ENCODE measurements at places on chromosomes 7 and 10.

DNA sequence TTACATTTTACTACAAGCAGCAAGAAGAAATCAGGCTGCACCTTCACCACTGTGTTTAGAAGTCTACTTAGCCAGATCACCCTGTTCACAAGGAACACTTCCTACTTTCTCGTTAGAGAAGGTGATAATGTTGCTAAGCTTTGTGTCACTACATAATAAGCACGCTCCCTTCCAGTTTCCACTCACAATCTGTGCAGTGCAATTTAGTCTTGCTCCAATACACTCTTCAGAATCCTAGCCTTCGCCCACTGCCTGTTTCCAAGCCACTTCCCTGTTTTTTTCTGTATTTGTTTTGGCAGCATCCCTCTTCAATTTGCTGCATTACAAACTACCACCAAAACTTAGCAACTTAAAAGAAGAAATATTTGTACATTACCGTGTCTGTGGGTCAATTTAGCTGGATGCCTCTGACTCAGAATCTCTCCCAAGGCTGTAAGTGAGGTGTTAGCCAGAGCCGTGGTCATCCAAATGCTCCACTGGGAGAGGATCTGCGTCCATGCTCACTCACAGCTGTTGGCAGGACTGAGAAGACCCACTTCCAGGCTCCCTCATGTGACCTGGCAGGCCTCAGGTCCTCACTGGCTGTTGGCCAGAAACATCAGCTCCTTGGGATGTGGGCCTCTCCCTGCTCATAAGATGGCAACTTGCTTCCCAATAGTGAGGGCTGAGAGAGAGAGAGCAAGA is 110.4 kb downstream of the PON1 start:
- H3K4me1 ChIP-seq, result no peaks in the 10 kb centered on the region
- H3K36me3 ChIP-seq, result no peaks in the 10 kb centered on the region
- no peaks in the 10 kb centered on the region for H3K27me3 ChIP-seq

GRCh38 chr7:76234931-76235441 is 33.3 kb downstream of the SRRM3 start:
- no peak for DNase-seq
- no peaks in the 10 kb centered on the region for H3K4me1 ChIP-seq
- no peaks in the 10 kb centered on the region for H3K27me3 ChIP-seq
- H3K4me3 ChIP-seq, result peak overlapping the region; percentile 31

DNA sequence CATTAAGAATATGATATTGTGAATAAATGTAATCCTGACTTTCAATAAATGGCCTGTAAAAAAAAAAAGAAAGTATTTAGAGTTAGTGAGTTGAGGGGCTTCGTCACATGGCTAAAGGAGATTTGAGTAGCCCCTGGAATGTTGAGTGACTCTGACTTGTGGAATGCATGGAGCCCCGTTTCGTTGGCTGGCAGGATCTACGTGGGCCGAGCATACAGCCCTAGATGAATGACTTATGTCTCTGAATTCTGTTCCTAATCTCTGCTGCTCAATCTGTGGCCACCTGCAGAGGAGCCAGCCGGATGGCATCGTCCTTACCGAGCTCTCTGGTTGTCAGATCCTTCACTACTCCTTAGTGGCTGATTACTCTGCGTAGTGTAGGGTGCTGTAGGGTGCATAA is 155.7 kb downstream of the MGMT start:
- no peaks in the 10 kb centered on the region for H3K4me1 ChIP-seq
- no peaks in the 10 kb centered on the region for H3K36me3 ChIP-seq

DNA sequence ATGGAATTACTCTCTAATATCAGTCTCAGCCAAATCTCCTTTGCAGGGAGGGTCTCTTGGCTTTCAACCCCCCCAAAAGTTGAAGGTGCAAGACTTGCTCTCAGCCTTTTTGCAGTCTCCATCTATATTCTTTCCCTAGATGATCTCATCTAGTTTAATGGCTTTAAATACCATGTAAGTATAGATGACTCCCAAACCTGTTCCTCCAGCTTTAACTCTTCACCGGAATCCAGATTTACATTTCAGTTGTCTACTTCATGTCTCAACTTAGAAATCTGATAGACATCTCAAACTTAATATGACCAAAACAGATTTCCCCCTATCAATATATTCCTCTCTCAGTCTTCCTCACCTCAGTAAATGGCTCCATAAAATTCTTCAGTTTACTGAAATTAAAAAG is 9.9 kb upstream of the TAS2R41 start:
- no peak overlapping the region for H3K4me3 ChIP-seq
- H3K27ac ChIP-seq, result no peak overlapping the region
- no peaks in the 10 kb centered on the region for H3K4me1 ChIP-seq

DNA sequence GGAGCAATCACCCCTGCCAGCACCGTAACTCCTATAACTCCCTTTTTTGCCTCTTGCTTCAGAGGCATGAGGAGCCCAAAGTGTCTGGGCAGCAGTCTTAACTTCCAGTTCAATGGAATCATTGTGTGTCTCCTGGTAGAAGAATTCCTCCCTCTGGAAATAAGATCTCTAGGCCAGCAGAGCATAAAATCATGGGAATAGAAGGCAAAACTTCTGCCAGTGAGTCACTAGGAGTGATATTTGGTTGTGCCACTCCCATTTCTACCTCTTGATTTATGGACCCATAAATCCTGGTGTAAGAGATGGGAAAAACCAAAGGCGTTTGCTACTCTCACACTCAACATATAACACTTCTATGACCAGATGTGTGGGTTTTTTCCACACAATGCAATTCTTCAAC is 104.9 kb upstream of the FAM180A start:
- DNase-seq, result no peak
- no peak overlapping the region for H3K27ac ChIP-seq
- no peaks in the 10 kb centered on the region for H3K36me3 ChIP-seq
- H3K4me3 ChIP-seq, result no peak overlapping the region
- H3K27me3 ChIP-seq, result no peaks in the 10 kb centered on the region

- H3K4me1 ChIP-seq, result no peaks in the 10 kb centered on the region
- H3K27me3 ChIP-seq, result no peaks in the 10 kb centered on the region
- no peak overlapping the region for H3K27ac ChIP-seq
- no peak for DNase-seq
- H3K36me3 ChIP-seq, result no peaks in the 10 kb centered on the region
These were observed 357.1 kb downstream of the PCLO start for GRCh38 chr7:82805527-82805960.

- DNase-seq, result no peak
- H3K4me3 ChIP-seq, result no peak overlapping the region
- H3K4me1 ChIP-seq, result no peaks in the 10 kb centered on the region
- H3K36me3 ChIP-seq, result no peaks in the 10 kb centered on the region
These were observed 110.1 kb downstream of the CDK14 start for GRCh38 chr7:90706072-90706716.

DNA sequence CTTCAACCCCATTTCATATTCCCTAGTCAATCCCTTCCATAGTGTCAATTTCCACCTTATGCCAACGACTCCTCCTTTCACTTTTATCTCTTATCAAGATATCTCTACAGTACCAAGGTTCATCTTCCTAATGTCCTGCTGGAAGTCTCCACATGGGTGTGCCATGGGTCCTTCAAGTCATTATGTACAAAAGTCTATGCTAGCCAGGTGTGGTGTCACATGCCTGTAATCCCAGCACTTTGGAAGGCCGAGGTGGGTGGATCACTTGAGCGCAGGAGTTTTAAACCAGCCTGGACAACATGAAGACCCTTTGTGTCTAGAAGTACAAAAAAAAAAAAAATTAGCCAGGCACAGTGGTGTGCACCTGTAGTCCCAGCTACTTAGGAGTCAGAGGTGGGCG is 47.6 kb downstream of the PRTFDC1 start:
- no peak overlapping the region for H3K4me3 ChIP-seq
- peaks cover 9% of the 10 kb centered on the region for H3K4me1 ChIP-seq
- H3K27ac ChIP-seq, result no peak overlapping the region
- H3K27me3 ChIP-seq, result no peaks in the 10 kb centered on the region

DNA sequence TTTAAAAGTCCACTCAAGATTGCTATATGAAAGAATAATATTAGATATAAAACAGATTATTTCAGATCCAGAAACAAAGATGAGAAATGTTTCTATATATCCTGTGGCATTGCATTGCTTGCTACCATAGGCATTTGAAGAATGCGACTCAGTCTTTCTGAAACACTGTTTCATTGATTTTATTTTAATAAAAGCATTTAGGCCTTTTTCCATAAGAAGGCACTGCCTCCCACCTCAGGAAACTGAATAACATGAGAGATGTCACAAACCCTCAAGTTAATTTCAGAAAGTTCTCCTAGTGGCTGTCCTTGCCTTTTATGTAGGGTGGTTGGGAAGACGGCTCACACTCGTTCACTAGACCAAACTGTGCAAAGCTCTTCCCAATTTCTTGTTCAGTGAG is 23.3 kb downstream of the PRPS1L1 start:
- no peaks in the 10 kb centered on the region for H3K27me3 ChIP-seq
- no peaks in the 10 kb centered on the region for H3K4me1 ChIP-seq
- no peak overlapping the region for H3K27ac ChIP-seq
- H3K36me3 ChIP-seq, result no peaks in the 10 kb centered on the region
- H3K4me3 ChIP-seq, result no peak overlapping the region

DNA sequence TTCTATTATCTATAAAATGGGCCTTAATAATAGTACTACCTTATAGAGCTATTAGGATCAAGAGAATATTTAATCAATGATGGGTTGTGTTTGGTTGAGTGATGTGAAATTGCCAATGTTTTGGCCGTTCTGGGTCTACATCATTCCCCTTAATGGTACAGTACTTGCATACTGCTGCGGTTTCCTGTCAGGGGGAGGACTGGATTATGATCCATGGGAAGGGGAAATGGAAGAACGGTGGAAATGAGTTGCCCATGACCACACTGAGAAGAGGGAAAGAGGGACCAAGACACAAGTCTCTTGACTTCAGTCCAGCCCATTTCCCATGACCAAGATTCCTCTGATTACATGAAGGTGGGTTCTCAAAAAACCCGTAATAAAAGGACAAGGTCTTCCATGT is 999 bp upstream of the MRPS24 start:
- H3K27ac ChIP-seq, result peak overlapping the region; percentile 93
- H3K36me3 ChIP-seq, result peaks cover 22% of the 10 kb centered on the region
- no peaks in the 10 kb centered on the region for H3K27me3 ChIP-seq

DNA sequence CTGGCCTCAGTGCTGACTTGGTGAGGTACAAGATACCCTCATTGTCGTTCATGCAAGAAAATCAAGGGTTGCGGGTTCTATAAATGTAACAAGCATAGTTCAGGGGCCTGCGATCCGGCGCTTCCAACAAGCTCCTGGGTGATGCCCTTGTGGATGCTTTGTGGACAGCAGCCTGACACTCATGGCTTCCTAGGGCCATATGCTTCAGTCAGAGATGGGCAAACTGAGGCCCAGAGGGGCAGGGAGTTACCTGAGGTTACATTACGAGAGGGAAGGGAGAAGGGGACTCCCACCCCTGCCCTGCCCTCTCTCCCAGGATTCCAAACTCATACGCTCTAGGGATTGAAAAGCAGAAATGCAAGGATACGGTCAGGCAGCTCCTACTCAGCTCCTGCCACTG is 296.3 kb upstream of the ZMIZ1 start:
- no peaks in the 10 kb centered on the region for H3K36me3 ChIP-seq
- H3K4me3 ChIP-seq, result no peak overlapping the region
- no peaks in the 10 kb centered on the region for H3K27me3 ChIP-seq

- H3K27me3 ChIP-seq, result no peaks in the 10 kb centered on the region
- H3K36me3 ChIP-seq, result no peaks in the 10 kb centered on the region
- H3K4me3 ChIP-seq, result no peak overlapping the region
These were observed 8.1 kb upstream of the TMEM72 start for GRCh38 chr10:44902941-44903545.

DNA sequence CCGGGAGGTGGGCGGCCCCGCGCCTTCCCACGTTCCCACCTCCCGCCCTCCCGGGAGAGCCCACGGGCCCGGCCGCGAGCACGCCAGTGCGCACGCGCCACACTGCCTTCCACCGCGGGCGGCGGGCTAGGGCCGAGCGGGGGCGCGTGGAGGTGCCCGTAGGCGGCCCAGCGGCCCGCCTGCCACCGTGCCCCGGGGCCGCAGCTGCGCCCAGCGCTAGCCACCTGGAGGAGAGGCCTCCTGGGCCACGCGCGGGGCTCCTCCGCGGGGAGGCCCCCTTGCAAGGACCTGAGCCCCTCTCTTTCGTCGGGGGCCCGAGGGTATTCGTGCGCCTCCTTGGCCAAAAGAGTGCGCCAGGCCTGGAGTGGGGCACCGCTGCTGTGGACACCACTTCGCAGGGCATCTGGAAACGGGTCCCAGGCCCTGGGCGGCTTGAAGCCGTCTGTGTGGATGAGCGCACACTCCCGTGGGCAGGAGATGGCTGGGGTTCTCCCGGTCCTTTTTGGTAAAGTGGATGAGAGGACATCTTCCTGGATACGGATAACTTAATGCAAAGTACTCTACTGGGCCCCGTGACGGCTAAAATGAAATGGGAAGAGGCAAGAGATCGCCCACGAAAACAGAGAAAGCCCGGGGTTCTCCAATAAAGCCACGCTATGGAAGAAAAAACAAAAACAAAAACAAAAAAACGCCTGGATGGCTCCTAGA is 9.0 kb upstream of the EBF3 start:
- no peak for DNase-seq
- H3K27ac ChIP-seq, result no peak overlapping the region

DNA sequence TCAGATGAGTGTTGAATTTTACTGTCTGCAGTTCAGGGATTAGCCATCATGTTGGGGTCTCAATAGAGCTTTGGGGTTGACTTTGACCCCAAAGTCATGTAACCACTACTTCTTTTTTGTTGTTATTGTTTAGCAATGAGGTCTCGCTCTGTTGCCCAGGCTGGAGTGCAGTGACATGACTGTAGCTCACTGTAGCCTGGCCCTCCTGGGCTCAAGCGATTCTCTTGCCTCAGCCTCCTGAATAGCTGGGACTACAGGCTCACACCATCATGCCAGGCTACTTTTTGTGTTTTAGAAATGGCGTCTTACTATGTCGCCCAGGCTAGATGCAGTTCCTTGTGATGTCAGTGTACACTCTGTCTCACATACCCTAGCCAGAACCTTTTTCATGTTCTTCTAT is 598.4 kb downstream of the LRMDA start:
- no peaks in the 10 kb centered on the region for H3K36me3 ChIP-seq
- H3K27me3 ChIP-seq, result no peaks in the 10 kb centered on the region
- H3K27ac ChIP-seq, result no peak overlapping the region
- no peak for DNase-seq
- no peaks in the 10 kb centered on the region for H3K4me1 ChIP-seq
